Stimulated activated CD8-positive, alpha-beta memory T cell treated with anti-CD3 and anti-CD28 coated beads, Interleukin-7, amount 100 ng/mL, for 1 hour (primary cell): ENCODE measurements at places on chromosomes 12 and 14.

DNA sequence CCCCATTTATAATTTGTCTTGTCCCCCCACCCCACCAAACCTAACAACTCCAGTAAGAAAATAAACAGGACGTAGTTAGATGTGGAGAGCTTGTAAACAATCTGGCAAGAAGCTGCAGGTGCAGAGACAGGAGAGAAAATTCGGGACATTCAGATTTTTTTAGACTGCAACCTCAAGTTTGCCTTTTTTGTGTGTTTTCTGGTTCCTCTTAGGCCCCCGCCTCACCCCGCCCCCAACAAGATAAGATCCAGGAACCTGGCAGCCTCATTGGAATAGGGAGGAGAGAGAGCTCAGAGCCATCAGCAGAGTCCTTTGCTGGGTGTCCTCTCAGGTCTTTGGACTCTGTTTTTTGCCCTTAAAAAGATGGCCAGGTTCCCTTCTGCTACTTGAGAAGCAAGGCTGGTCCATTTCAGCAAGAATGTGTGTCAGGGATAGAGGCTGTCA is 2.9 kb downstream of the HOXC10 start:
- no peak for DNase-seq

DNA sequence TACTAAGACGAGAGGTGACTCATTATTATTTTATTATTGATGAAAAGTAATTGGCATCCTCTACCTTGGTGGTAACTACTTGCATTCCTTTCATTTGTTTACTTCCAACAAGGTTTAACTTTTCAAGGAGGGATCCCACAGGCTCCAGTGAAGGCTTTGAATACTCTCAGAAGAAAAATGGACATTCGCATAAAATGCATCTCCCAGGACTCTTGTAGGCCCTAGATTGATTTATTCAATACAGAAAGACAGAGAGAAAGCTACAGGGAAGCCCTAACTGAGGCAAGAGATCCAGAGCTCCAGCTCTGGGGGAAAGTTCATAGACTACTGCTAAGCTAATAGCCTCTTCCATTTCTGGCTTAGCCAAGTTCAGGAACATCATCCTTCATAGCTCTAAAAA is 87.0 kb downstream of the TBX5 start:
- DNase-seq: no peak

GRCh38 chr12:57047981-57048380 is 1.9 kb downstream of the MYO1A start:
- no peak for DNase-seq

- DNase-seq: no peak
Observed at GRCh38 chr14:43647302-43647701, 859.8 kb downstream of the FSCB start.

DNA sequence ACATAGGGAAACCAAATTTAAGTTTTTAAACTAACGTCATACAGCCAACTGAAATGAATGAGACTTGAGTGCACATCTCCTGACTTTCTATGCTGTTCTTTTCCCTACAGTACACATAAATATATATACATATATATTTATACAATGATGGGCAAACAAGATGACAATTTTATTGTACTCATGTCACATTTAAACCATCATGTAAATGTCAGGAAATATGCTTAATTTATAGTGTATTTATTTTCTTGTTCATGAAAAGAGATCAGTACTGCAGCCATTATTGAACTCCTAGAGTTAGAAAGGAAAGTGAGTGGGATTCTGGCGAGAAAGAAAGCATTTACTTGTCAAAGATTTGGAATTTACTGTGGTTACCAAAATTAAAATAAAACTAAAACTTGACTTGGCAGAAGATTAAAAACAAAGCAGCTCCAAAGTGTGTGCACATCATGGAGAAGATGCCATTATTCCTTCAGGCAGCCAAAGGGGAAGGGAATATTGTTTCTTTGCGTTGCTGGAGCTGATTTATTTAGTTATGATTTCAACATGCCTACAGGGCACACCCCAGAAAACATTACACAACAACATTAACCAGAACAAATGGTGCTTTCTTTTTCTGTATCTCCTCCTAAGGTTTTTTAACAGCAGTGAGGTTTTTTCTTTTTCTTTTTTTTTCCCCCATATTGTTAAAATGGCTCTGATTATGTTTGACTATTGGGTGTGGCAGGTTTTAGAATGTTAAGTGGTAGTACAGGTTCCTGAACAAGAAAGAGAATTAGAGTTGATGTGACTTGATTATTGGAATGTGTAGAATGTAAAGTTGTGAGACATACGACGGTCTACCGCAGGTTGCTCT is 144.6 kb downstream of the RAD51B start:
- DNase-seq: no peak

DNA sequence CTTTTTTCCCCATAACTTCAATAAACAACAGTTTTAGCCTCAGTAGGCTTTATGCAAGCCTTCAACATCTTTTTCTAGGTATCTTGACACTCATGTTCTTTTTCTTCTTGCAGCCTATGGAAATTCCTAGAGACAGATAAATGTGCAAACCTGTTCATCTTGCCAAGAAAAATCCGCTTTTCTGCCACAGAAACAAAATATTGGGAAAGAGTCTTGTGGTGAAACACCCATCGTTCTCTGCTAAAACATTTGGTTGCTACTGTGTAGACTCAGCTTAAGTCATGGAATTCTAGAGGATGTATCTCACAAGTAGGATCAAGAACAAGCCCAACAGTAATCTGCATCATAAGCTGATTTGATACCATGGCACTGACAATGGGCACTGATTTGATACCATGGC is 295.9 kb downstream of the ZFP36L1 start:
- DNase-seq: no peak

- DNase-seq: no peak
Observed at GRCh38 chr14:69137843-69138535, 14.9 kb downstream of the DCAF5 start.

GRCh38 chr12:57754411-57755193 is at the start of gene MARCHF9:
TSS of gene MARCHF9 (plus strand) at chr12:57755103. CDS start at chr12:57755529, 426 bp downstream.
- DNase-seq: peak; percentile 55

DNA sequence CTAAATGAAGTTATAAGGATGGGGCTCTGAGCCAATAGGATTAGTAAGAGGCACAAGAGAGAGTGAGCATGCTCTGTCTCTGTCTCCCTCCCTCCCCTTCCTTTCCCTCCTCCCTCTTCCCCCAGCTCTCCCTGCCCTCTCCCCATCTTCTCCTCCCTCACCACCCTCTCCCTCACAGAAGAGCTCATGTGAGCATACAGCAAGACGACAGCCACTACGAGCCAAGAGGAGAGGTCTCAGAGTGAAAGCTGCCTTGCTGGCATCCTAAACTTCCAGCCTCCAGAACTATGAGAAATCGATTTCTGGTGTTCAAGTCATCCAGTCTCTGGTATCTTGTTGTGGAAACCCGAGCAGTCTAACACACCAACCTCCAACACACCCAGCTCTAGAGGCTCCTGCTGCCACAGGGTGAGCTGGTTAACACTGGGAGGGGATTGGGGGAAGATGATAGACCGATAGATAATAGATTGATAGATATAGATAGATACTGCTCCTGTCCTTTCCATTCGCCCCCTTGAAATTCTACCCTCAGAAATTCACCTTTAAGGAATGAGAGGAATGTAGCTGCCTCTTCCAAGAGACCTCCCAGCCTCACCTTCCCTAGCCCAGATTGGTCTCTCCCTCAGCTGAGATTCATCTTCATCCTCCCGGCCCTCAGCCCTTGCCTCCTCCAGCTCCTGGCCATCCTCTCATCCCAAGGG is 25.8 kb upstream of the ACTN1 start:
- DNase-seq: no peak

DNA sequence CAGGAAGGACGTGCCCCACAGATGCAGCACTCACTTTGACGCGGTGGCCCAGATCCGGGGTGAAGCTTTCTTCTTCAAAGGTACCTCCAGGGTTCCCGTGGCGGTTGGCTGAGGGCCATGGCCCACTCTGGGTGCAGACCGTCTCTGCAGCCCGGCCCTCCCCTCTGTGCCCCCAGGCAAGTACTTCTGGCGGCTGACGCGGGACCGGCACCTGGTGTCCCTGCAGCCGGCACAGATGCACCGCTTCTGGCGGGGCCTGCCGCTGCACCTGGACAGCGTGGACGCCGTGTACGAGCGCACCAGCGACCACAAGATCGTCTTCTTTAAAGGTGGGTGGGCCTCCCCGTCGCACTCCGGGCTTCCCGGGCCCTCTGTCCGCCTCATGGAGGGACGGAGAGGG is 16.9 kb downstream of the MMP17 start:
- DNase-seq: no peak

GRCh38 chr14:102690509-102691286 is 86.6 kb upstream of the TRAF3 start:
- no peak for DNase-seq

GRCh38 chr12:49866859-49867569 is 24.1 kb upstream of the BCDIN3D start:
- peak; percentile 55 for DNase-seq

- DNase-seq: no peak
Observed at GRCh38 chr12:52235822-52236361, 2.8 kb downstream of the KRT7 start.

- DNase-seq: no peak
Observed at GRCh38 chr12:4217091-4217490, 56.5 kb upstream of the CCND2 start.

DNA sequence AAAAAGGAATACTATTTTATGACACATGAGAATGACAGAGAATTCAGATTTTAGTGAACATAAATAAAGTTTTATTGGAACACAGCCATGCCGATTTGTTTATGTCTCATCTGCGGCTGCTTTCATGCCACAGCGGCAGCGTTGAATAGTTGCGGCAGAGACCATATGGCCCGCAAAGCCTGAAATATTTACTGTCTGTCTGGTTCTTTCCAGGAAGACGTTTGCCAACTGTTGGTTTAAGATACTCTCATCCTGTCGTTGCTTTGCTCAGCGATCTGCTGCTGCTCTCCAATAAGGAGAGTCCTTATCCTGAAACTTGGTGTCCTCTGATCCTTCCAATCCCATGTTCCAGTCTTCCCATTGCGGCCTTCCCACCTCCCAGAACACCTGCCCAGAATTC is 89.9 kb downstream of the SLC24A4 start:
- no peak for DNase-seq

DNA sequence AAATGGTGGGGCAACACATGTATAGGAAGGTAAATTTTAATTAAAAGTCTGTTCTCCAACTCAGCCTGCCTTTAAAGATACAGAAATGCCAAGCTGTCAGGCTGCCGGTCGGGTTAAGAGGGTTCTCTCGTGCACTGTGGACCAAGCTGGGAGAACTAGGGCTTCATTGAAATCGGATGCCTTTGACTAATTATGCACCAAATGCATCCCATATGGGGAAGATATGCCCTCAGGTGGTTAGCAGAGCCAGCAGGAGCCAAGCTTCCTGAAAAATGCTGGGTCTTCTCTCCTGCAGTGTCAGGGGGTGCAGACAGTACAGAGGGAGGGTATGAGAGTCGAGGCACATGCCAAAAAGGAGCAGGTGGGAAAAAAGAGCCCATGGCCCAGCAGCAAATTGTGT is 236.1 kb downstream of the CACNA1C start:
- DNase-seq: no peak

DNA sequence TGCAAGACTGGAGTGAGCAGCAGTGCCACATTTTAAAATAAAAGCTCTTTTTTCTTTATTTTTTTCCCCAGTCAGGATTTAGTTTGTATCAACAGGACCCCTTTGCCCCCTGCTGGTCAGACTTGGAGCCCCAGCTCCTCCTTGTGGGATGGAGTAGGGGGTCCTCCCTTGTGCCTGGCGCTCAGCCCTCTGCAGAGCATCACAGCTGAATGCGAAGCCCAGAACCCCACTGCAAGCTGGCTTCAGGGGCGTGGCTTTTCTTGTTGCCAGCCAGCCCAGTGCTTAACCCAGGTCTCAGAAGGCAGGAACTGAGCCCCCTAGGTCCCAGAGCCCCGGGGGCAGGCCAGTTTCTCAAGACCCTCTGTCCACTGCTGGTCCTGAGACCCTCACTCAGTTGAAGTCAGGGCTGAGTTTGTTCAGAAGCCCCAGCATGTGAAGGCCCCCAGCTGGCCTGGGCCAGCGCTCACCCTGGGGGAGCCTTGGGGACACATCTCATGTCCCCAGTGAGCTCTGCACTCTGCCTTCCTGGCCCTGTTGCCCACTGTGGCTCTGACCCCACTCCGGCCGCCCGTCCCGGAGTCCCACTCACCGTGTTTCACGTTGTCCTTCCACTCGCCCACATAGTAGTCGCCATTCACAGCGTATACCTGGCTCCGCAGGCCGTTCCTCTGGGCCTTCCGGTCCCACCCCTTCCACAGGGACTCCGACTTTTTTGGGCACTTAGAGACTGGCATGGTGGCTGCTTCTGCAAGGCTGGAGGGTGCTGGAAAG is 519 bp downstream of the MORN3 start:
- no peak for DNase-seq

GRCh38 chr14:69153152-69153872 is 393 bp upstream of the DCAF5 start:
- no peak for DNase-seq

DNA sequence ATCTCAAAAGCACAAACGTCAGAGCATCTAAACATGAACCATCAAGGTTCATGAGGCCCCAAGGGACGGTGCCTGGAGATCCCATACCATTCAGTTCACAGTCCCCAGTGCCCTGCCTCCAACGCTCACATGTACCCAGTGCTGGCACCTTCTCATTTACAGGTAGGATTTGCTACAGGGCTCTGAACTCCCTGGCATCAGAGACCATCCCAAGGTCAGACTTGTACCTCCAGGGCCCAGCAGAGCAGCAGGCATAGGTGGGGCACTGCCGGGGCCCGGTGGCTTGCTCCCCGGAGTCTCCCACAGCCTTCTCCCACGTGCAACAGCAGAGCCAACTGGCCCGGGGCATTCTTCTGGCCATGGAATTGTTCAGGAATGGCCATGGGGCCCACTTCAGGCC is 114.8 kb downstream of the BCL11B start:
- DNase-seq: no peak

GRCh38 chr12:110149086-110149660 is 25.0 kb downstream of the IFT81 start:
- no peak for DNase-seq

- no peak for DNase-seq
Observed at GRCh38 chr14:32350020-32350419, 20.9 kb downstream of the AKAP6 start.

GRCh38 chr12:104526320-104526719 is 69.6 kb downstream of the CHST11 start:
- DNase-seq: no peak

GRCh38 chr12:111248236-111249017 is 120.5 kb downstream of the PHETA1 start:
- no peak for DNase-seq

GRCh38 chr14:37595809-37596621 is 586 bp downstream of the TTC6 start:
- DNase-seq: no peak

- DNase-seq: no peak
Observed at GRCh38 chr12:1544996-1545700, 49.2 kb downstream of the FBXL14 start.

GRCh38 chr12:67807814-67808213 is 159.3 kb downstream of the DYRK2 start:
- no peak for DNase-seq

GRCh38 chr12:130701402-130701744 is 14.7 kb downstream of the RIMBP2 start:
- DNase-seq: no peak

GRCh38 chr12:118743896-118744700 is 237.2 kb upstream of the SRRM4 start:
- no peak for DNase-seq

GRCh38 chr12:12954356-12954755 is 2.4 kb upstream of the GPRC5D start:
- DNase-seq: no peak

- DNase-seq: no peak
Observed at GRCh38 chr12:132579744-132580143, 30.6 kb downstream of the LRCOL1 start.

- DNase-seq: no peak
Observed at GRCh38 chr12:105931762-105932570, 206.8 kb downstream of the NUAK1 start.

GRCh38 chr14:33556382-33557121 is 394.3 kb downstream of the EGLN3 start:
- no peak for DNase-seq

GRCh38 chr12:54358191-54358944 is 5.9 kb downstream of the GPR84 start:
- no peak for DNase-seq
